ENCODE measurements at places on chromosomes 6 and 20.

DNA sequence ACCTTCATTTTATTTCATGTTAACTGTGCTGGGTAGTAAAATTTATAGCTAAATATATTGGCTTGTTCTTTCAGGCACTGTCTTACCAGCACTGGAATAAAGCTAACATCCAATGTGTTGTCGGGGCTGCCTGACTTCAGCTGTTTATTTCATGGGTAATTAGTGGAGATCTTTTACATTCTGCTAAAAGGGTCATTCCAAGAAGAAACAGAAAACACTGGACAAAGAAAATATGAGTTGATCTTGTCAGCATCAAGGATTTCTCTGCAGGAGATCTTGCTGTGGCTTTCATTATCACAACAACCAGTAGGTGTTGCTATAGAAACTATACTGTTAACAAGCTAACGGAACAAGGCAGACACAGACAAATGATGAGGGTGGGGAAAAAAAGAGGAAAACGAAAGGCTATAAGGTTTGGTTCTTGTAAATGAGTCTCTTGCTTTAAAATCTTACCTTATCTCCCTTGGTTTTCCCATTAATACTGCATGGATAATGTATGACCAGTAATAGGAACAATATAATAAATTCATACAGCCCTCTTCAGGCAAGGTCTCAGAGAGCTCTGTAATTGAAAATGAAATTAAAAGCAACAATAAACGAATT lies 206.8 kb downstream of the SIM1 start:
- DNase-seq, result peak; percentile 66

DNA sequence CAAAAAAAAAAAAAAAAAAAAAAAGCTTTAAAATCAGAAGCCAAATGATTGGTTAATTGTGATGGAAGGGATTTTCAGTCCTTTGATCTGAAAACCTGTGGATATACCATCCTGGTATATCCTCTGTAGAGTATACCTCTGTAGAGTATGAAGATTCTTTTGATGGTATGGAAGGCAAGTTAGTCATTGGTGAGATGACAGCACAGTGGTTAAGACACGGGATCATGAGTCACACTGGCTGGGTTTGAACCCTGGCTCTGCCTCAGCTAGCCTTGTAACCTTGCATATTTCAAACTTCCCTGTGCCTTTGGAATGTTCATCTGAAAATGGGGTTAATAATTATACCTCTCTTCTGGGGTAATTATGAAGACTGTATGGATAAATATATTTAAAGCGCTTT lies 179.3 kb downstream of the CARMIL1 start:
- DNase-seq, result no peak

DNA sequence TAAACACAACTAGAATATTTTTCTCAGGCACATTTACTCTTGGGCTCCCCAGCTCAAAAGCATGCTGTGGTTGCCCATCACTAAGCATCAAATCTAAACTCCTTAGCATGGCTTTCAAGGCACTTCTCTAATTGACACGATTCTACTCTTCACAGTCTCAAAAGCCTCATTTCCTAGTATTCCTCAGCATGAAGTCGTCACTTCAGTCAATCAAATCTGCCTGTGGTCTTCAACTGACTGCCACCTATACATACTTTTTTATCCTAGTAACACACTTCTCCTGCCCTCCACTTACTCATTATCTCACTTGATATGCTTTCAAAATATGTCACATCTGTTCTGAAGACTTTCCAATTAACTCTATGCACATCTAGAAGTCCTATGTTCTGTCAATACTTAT lies 110.3 kb downstream of the TBC1D32 start:
- no peak for DNase-seq

GRCh38 chr6:42692137-42692911 lies 30.1 kb downstream of the PRPH2 start:
- peak; percentile 88 for DNase-seq

- DNase-seq, result no peak
Measured at GRCh38 chr6:53962646-53963045, 148.6 kb upstream of the MLIP start.

GRCh38 chr6:166296035-166296883 lies 11.9 kb downstream of the PRR18 start:
- DNase-seq, result no peak
